ENCODE measurements at places on chromosomes 1 and 21. TPM values are rescaled to one million over a fixed set of nuclear protein-coding genes. Genes with fewer than 3 reads are reported as not detected.

DNA sequence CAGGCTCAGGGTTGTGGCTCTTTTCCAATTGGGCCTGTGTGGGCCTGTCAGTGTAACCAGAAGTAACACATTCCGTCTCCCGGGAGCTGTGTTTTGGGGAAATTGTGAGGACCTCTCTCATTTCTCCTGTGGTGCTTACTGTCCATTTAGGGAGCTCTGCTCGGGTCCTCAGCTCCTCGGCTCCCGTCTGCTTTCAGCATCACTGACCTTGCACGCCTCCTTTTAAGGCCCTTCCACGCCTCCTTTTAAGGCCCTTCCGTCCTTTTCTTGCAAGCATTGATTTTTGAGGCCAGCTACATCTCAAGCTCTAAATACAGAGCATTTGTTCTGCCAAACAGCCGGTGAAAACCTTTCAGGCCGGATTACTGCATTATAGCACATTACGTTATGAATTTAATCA lies 9.7 kb downstream of the CA6 start:
- DNase-seq = no peak

DNA sequence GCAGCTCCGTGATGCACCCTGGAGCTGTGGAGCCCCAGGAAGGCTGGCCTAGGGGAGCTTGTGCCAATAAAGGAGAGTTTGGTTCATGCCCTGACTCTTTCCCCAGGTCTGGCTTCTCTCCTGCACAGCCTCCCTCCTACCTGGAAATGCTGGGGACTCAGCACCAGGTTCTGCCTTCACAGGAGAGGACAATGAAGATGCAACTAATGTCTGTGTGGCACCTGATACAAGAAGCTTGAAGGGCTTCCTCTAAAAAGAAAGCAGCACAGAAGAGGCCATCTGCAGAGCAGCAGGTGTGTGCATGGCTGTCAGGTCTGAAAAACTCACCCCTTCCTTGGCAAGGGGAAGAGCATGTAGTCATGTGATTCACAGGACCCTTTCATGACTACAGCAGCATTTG lies 43.7 kb upstream of the SLC44A3 start:
- DNase-seq = no peak

DNA sequence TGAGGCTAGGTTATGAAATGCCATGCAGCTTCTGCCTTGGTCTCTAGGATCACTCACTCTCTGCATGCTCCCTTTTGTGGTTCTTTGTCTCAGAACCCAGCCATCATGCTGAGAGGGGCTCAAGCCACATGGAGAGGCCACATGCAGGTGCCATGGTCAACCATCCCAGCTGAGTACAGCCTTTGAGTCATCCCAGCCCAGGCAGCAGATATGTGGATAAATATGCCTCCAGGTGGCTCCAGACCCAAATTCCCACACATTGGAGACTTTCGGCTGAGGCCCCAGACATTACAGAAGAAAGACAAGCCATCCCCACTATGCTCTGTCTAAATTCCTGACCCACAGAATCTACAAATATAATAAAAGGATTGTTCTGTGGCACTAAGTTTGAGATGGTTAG lies 102.0 kb downstream of the LHX9 start:
- DNase-seq = no peak

DNA sequence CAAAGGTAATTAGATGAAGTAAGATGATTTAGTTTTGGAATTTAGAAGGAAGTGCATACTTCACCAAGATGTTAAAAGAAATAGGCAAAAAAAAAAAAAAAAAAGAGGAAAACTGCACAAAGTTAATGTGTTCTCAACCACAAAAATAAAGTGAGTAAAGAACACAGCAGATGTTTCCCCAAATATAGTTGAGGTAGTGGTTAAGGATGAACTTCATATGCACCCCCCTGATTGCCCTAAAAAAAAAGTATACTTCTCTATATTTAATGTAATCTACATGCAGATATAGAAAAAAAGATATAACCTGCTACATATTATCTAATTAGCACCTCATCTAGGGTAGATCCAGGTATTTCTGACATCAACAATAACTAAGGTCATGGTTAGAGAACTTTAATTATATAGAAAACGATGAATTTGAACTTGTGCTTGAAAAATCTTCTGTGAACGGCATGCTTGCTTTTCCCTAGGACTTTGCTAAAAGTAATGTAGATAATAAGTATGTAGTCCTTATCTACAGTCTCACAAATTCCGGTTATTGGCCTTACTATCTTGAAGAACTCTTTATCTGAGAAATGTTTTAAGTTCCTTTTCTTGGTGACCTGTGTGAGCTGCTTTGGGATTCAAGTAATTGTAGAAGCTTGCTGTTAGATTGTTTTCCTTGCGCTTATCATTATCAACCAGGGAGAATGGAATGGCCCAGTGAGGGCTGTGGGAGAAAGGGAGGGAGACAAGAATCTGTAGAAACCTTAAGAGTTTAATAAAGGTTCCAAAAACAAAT lies 70.1 kb upstream of the LRRC7 start:
- DNase-seq = no peak

DNA sequence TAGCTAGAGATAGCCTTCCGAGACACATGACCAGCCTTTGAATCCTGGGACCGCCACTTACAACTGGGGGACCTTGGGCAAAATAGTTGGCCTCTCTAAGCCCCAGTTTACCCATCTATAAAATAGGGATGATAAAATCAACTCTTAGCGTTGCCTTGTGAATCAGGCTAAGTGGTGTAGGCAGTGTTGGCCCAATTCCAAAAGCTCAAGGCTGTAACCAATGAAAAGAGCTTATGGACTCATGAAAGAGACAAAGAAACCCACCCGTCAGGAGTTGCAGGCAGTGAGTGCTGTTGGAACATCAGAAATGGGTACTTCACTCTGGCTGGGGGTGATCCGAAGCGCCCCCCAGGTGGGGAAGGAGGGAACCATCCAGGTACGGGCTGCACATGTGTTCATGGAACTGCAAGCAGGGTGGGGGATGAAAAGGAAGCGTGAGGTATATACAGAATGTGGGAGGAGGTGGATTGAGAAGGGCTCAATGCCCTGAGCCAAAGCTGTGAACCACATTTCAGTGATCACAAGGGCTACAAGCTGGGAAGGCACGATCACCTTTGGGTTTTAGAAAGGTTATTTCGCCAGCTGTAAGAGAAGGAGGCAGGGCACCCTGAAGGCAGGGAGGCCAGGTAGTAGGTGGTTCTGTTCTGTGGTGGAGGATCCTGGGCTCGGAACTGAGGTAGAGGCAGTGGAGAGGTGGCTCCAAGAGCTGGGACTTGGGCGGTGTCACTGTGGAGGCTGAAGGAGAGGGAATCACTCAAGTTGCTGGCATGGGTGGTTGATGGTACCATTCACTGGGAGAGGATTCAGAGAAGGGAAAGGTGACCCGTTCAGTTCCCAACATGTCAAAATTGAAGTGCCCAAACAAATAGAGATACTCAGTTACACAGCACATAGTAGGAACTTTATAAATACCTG lies 11.4 kb upstream of the KIAA1614 start:
- no peak for DNase-seq

GRCh38 chr1:11072216-11072917 lies 12.5 kb upstream of the SRM start:
- no peak for DNase-seq

- peak; percentile 24 for DNase-seq
Observed at GRCh38 chr1:190205713-190206112, 272.0 kb downstream of the BRINP3 start.

DNA sequence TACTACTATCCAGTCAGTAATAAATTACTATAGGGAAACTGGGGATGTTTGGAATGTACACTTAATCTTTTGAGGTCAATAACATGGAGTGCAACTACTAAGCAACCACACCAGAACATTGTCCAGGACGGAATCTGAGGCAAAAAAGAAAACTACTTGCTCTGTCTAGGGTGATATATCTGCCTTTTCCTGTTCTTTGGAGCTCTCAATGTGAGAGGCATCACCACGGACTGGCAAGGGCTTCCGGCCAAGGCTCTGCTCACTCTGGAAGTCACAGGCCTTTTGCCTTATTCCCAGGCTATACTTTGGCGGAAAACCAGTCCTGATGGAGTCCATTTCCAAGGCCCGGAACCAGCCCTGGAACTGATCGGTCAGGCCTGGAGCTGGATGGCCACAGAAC lies 94.2 kb downstream of the DTL start:
- DNase-seq = no peak

Gene SPATA45
- 1.8 TPM for total RNA-seq

All from M059J (cell line).